ENCODE measurements at places on chromosomes 2 and 18.

- H3K36me3 ChIP-seq: no peaks in the 10 kb centered on the region
- H3K4me1 ChIP-seq: no peaks in the 10 kb centered on the region
- H3K27me3 ChIP-seq: no peaks in the 10 kb centered on the region
- H3K4me3 ChIP-seq: no peak overlapping the region
Observed at GRCh38 chr18:59758106-59758505, 60.9 kb upstream of the CCBE1 start.

GRCh38 chr2:86243950-86244733, 44.9 kb downstream of the MRPL35 start:
- H3K36me3 ChIP-seq: no peaks in the 10 kb centered on the region
- no peak for DNase-seq
- H3K27ac ChIP-seq: no peak overlapping the region
- H3K27me3 ChIP-seq: peaks cover 35% of the 10 kb centered on the region
- no peak overlapping the region for H3K4me3 ChIP-seq
- H3K4me1 ChIP-seq: no peaks in the 10 kb centered on the region

DNA sequence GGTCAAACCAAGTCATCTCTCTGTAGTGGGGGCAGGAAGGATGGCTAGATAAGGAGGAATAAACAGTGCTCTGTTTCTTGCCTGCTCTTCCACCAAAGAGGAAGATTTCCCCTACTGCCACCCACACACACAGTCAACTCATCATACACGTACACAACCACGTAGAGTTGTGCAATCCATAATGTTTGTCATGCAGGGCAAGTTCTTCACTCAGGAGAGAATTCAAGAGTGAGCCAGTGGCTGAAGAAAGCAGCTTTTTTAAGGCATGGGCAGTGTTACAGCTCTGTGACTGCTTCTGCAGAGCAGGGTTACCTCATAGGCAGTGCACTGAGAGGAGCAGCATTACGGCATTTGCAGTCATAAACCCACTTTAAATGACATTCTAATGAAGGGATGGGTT, 283.0 kb downstream of the RND3 start:
- no peaks in the 10 kb centered on the region for H3K4me1 ChIP-seq
- H3K27ac ChIP-seq: no peak overlapping the region
- H3K4me3 ChIP-seq: no peak overlapping the region
- H3K27me3 ChIP-seq: no peaks in the 10 kb centered on the region
- H3K36me3 ChIP-seq: no peaks in the 10 kb centered on the region
- no peak for DNase-seq

DNA sequence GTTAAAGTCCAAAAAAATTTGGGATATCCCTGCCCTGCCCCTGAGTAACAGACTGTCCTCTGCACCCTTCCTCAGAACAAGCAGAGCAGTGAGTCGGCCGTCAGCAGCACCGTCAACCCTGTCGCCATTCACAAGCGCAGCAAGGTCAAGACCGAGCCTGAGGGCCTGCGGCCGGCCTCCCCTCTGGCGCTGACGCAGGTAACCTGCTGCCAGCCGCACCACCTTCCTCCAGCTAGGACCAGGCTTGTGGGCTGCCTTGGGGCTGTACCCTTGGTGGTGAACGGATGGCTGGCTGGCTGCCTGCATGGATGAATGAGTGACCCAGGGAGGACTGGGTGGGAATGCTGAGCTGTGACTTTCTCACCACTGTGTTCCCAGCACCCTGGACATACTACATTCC, 236.2 kb downstream of the GLI2 start:
- no peaks in the 10 kb centered on the region for H3K27me3 ChIP-seq
- DNase-seq: no peak
- peaks cover 42% of the 10 kb centered on the region for H3K36me3 ChIP-seq

GRCh38 chr2:223837287-223838061, at the start of gene AP1S3:
TSS of gene AP1S3 (minus strand) at chr2:223837582. CDS start at chr2:223837450, 132 bp downstream.
- H3K36me3 ChIP-seq: no peaks in the 10 kb centered on the region
- peak within 1 kb of the TSS; percentile 18 for H3K27ac ChIP-seq
- H3K27me3 ChIP-seq: no peaks in the 10 kb centered on the region
- peaks cover 10% of the 10 kb centered on the region for H3K4me1 ChIP-seq

- H3K27ac ChIP-seq: no peak overlapping the region
- H3K4me3 ChIP-seq: no peak overlapping the region
- no peak for DNase-seq
- H3K4me1 ChIP-seq: no peaks in the 10 kb centered on the region
- H3K27me3 ChIP-seq: peaks cover 4% of the 10 kb centered on the region
Observed at GRCh38 chr18:43081396-43081795, 34.1 kb downstream of the RIT2 start.

DNA sequence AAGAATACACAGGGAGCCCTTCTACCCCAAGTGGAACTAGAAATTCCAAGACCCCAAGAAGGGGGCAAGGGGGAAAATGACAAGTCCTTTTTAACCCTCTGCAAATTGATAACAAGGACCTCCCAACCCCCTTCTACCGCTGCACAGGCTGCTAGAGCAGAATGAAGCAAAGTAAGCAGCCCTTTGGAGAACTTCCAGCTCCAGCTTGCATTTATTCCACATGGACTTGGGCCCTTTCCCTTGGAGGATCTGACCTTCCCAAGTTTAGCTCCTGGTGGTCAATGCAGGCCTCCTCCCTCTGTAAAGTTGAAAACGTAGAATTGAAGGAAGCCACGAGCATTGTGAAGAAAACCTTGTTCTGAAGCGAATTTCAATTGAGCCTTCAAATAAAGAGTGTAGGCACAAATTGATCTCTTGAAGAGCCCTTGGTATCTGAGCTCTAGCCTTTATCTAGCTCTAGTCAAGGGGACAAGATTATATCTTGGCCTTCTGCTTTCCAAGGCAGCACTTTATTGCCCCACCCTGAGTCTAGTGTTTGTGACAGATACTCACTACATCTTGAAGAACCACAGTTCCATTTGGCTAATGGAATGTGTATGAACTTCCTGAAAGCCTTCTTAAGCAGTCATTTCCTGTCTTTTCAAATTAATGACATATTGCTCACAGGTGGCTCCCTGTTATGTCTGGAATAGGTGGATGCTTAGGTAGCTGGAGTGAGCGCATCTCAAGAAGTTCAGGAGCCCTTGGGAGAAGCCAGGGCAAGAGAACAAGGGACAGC, 37.2 kb downstream of the SLC14A2 start:
- no peak overlapping the region for H3K4me3 ChIP-seq
- peaks cover 2% of the 10 kb centered on the region for H3K4me1 ChIP-seq
- H3K27ac ChIP-seq: no peak overlapping the region

DNA sequence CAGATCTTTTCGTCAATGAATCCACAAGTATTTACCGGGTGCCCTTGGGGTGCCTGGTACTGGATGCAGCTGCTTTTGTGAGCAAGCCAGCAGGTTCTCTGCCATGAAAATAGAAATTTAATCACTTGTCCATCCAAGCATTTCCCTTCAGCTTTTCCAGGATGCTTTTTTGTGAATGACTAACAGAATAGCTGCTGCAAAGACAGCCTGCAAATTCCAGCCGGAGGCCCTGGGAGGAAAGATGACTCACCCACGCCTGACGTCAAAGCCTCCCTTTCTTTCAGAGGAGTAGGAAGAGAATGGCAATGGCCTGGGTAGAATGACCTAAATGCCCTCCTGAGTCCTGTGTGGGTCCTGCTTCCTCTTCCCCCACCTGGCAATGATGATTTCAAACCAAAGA, 111.9 kb downstream of the AP1S3 start:
- DNase-seq: peak; percentile 90
- no peaks in the 10 kb centered on the region for H3K27me3 ChIP-seq
- H3K4me1 ChIP-seq: peaks cover 47% of the 10 kb centered on the region
- peak overlapping the region; percentile 95 for H3K27ac ChIP-seq
- H3K4me3 ChIP-seq: peak overlapping the region; percentile 8

- H3K27ac ChIP-seq: no peak overlapping the region
- peak overlapping the region; percentile 77 for H3K4me3 ChIP-seq
- DNase-seq: no peak
- H3K27me3 ChIP-seq: peaks cover 49% of the 10 kb centered on the region
Observed at GRCh38 chr2:232418466-232419244, 12.0 kb downstream of the ALPG start.

GRCh38 chr18:79625195-79625923, 54.2 kb upstream of the CTDP1 start:
- H3K4me3 ChIP-seq: no peak overlapping the region
- no peaks in the 10 kb centered on the region for H3K36me3 ChIP-seq
- DNase-seq: no peak
- no peak overlapping the region for H3K27ac ChIP-seq
- peaks cover 60% of the 10 kb centered on the region for H3K27me3 ChIP-seq

DNA sequence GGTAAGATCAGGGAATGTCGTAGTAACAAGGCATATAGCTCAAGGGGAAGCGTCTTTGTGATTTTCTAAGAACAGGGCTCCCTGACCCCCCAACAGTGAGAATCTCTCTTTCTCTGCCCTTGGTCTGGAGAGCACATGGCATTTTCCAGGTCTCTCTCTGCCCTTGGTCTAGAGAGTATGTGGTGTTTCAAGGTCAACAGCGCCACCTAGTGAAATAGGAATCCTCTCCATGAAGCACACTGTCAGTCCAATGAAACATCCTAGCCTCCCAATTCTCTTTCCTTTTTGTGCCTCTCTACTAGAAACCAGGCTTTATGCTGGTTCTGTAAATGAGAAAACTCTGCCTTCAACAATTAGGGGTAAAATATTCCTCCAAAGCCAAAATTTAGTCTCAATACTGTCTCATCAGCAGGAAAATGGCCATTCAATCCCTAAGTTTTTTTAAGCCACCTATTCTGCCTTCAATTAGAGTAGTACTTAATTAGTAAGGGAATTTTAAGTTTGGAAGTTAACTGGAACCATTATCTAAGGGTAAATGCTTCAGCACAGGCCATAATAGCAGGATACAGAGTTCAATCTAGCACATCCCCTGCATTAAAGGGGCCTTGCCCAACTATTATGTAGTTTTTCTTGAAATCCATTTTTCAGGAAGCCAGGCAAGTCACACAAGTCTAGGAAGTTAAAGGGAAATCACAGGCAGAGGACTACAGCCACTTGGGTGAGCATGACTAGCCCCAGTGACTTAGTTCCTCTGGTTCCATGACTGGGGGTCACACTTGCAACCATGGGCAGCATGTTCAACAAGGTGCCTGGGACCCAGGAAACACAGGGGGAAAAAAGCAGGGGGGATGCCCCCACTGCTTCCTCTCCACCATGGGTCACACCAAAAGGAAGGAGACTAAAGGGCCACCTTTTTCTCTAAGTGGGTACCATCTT, 12.4 kb downstream of the DYM start:
- H3K4me3 ChIP-seq: no peak overlapping the region
- no peaks in the 10 kb centered on the region for H3K27me3 ChIP-seq
- H3K27ac ChIP-seq: no peak overlapping the region
- peaks cover 5% of the 10 kb centered on the region for H3K4me1 ChIP-seq

GRCh38 chr2:118882693-118883336, 35.4 kb upstream of the EN1 start:
- DNase-seq: no peak
- H3K27ac ChIP-seq: no peak overlapping the region
- H3K4me1 ChIP-seq: no peaks in the 10 kb centered on the region
- no peak overlapping the region for H3K4me3 ChIP-seq
- no peaks in the 10 kb centered on the region for H3K36me3 ChIP-seq
- no peaks in the 10 kb centered on the region for H3K27me3 ChIP-seq
